Activated CD4-positive, CD25-positive, alpha-beta regulatory T cell (primary cell): ENCODE measurements at places on chromosomes 1 and 21.

- DNase-seq: no peak
Observed at GRCh38 chr1:16092097-16092922, 18.9 kb upstream of the FAM131C start.

DNA sequence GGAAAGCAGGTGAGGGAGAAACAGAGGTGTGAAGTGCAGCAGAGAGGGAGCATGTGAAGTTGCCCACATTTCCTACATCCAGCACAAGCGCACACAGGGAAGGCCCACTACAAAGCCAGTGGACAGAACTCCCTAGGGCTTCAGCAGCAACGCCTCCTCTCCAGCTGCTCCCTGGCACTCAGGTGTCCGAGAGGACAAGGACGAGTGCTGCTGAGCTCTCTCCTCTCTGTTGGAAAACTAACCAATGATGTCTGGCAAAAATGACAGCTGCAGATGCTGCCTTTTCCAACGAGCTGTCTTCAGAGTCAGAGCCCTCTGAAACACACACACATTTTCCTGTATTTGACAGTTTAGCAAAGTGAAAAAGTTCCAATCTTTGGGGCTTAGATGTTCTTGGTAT is 86.8 kb downstream of the HSF2BP start:
- DNase-seq: no peak

DNA sequence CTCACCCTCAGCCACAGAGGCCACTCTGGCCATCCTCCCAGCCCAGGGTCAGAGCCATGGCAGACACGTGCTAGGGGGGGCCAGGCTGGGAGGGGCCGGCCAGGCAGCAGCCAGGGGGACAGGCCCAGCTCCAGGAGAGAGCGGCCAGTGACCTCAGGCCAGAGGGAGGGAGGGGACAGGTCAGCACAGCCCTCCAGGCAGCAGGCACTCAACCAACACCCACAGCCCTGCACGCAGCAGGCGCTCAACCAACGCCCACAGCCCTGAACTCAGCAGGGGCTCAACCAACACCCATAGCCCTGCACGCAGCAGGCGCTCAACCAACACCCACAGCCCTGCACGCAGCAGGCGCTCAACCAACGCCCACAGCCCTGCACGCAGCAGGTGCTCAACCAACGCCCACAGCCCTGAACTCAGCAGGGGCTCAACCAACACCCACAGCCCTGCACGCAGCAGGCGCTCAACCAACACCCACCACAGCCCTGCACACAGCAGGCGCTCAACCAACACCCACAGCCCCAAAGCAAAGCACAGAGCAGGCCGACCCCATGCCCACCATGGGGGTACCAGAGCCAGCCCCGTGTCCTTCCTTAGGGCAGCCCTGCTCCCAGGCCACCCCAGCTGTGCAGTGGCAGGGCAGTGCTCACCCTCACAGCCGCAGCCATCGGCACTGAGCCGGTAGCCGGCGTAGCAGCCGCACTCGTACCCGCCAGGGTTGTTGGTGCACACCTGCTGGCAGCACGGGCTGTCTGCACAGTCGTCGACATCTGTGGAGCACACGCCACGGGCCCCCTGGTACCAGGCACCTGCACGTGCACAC is 55.9 kb downstream of the ARHGEF16 start:
- no peak for DNase-seq

DNA sequence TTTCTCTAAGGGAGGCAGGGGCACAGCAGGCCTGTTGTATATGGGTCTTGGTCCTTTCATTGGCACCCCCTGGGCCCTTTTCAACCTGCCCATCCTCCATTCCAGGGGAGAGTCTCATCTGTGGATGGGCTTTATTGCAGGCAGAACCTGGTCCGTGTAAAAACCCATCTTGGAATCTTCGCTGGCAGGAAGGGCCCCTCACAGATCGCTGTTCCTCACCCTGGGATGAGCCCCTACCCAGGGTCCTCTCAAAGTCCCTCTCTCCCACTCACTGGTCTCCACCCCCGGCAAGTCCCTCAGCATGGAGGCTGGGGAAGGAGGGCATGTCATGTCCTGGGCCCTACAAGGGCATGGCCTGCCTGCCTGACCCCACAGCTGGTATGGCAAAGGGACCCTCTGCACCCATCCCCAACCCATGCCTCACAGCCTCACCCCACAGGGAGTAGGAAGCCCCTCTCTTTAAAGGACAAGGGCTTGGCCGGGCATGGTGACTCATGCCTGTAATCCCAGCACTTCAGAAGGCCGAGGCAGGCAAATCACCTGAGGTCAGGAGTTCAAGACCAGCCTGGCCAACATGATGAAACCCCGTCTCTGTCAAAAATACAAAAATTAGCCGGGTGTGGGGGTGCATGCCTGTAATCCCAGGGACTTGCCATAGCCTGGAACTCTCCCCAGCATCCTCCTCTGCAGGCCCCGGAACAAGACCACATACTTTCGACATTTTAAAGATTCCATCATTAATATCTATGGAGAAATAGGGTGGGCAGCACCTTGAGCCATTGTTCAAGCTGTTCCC is 13.2 kb upstream of the CDA start:
- DNase-seq: no peak

- DNase-seq: no peak
Observed at GRCh38 chr1:178434899-178435435, 61.8 kb downstream of the CLEC20A start.

DNA sequence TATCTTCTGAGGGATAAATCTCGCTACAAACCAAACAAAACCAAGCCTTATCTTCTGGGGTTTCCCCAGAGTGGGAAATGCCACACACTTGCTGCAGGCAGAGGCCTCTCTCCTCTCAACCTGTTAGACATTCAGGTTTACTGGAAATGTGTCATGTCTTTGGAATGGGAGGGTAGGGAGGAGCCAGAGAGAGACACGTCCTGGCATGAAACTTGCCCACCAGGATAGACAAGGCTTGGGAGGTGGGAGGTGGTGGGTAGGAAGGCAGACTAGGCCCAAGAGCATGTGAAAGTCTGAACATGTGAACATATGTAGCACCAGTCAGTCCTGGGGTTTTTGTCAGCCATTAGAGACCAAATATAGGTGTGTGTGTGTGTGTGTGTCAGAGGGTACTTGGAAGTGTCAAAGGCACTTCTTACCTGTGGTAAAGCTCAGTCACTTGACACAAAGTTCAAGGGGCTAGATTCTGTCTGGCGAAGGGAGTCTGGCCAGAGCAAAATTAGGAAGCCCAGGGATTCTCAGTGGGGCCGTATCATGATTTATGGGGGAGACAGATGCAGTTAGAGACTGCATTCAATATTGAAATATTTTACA is 32.4 kb upstream of the PIGC start:
- no peak for DNase-seq

DNA sequence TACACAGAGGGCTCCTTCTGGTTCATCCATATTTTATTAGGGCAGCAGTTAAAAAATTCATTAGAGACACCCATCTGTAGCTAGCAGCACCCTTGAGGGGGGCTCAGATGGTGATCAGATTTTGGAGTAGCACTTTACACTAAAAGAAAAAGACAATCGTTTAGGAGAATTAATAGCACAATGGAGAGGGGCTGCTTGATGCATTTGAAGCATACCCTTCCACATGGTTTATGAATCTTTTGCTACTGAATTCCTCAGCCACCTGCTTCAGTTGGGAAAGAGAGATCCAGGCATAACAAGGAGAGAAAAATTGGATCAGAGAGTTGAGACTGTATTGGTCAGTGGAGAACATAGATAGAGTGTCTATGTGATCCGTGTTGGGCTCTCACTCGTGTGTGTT is 54.4 kb downstream of the DISC1 start:
- no peak for DNase-seq
